HuH-7.5 (cell line): ENCODE measurements at places on chromosomes 1 and 21.
A peak's percentile ranks its signal among the peaks of the same experiment; 100 is the strongest.

DNA sequence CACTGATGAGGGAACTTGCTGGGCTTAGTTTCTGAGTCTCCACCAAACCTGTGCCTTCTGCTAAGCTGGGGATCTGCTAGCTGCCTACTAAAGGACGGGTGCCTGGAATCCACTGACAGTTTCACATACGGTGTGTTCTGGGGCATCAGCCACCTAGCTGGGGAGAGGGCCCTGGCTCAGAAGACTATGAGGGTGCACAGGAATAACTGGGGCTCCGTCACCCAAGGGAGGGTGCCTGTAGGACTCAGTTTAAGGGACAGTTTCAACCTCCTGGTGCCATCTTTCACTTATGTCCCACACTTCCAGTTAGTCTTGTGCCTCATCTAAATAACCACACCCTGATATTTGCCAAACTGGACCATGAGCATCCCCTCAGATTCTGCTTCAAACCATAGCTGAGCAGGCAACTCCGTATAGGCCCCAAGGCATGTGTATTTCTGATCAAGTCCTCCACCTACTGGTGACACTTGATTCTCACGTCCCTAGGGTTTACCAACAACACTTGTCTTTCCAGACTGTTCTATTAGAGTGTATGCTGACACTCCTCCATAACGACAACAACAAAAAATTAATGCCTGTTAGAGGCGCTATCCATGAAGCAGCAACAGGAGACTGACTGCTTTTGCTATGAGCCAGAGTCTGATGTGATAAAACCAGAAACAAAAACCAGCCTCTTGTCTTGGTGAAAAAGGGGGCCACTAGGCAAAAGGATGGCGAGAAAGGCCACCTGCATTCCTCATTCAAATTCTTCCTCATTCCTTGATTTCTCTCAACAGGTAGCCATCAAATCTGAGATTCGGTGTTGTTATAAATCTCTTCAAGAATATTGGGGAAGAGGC is 55.0 kb upstream of the PAXBP1 start:
- peak; percentile 18 for DNase-seq

- no peak for DNase-seq
Measured at GRCh38 chr1:197199923-197200271, 53.4 kb upstream of the ASPM start.

DNA sequence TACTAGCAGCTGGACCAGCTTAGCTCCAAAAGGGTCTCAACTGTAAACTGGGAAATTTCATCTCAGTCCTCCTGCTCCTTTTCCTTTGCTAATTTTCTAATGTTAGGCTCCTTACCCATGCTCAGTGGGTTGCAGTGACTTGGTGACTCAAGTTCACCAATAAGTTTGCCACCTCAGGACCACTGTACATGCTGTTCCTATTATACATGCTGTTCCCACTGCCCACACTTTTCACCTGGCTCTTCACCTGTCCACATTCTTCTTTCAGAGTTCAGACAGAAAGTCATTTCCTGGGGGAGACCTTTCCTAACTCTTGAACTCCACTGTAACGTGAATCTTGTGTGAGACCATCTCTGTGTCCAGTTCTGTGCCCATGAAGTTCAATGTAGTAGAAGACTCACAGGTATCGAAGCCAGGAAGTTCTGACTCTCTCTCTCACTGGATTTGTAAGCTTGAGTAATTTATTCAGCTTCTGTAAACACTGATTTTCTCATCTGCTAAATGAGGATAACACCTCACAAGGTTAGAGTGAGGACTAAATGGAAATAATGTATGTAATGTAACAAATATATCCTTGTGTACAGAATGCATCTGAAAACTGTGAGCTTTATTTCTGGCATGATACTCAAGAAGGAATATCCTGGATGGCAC is 17.9 kb downstream of the CD2 start:
- no peak for DNase-seq

DNA sequence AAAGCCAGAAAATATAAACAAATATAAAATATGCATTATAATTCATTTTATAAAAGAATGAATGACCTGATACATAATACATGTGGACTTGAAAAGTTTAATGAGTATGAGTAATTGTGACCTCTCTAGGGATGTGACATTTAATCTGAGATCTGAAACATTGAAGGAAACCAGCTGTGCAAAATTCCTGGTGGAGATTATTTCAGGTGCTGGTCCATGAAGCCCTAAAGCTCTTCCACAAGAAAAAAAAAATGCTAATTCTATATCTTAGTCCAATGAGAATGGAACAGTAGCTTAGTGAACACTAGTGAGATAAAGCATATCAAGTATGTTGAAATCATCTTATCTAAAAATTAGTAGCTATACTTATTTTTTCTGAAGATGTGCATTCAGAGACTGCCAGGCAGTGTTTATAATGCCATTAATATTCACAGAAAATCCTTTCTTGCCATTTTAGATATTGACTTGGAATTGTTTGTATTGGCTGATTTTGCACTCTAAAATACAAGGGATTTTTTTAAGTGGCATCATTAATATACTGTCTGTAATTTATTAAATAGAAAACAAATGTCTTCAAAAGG is 1485.9 kb downstream of the PLA2G4A start:
- no peak for DNase-seq

- DNase-seq = no peak
Measured at GRCh38 chr1:157498736-157499090, 53.6 kb downstream of the FCRL5 start.

GRCh38 chr1:196516373-196516772 is 91.9 kb downstream of the KCNT2 start:
- no peak for DNase-seq

GRCh38 chr1:91613595-91613994 is 112.9 kb downstream of the CDC7 start:
- DNase-seq = no peak
